ENCODE measurements at places on chromosomes 3 and 15.

GRCh38 chr3:99950921-99951320, 133.3 kb downstream of the CMSS1 start:
- DNase-seq: no peak

GRCh38 chr15:83422081-83422480, 25.1 kb upstream of the SH3GL3 start:
- no peak for DNase-seq

GRCh38 chr15:68385671-68386586, 46.0 kb downstream of the ITGA11 start:
- peak; percentile 5 for DNase-seq

GRCh38 chr3:118941236-118941635, 93.4 kb downstream of the IGSF11 start:
- no peak for DNase-seq

DNA sequence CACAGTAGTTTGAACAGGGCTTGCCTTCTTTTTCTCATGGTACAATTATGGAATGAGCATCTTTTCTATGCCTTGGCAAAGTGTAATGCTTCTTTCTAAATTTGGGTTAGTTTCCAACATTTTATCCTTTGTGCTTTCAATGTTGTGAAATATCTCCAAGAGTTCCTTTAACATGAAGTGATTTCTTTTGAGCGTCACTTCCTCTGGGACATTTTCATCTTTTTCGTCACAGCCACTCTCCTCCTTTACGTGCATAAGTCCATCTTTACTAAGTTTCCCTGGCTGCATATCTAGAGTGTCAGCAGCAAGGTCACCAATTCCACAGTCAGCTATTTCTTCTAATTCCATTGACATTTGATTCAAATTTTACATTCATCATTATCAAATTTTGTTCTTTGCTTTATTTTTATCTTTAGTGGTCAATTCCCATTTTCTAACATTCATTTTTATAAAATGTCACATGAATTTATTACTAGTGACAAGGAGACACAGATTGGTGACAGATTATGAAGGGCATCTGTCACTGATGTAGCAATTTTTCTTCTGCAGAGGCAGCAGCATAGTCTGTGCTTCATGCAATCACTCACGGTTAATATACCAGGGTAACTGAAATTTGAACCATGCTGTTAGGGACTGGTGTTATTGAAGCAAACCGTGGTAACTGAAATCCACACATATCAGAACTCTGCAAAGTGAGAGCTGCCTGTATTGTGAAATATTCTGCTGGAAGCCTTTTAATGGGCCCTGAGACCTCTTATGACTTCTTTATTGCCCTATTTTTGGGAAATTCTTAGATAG, 126.5 kb upstream of the THBS1 start:
- no peak for DNase-seq

DNA sequence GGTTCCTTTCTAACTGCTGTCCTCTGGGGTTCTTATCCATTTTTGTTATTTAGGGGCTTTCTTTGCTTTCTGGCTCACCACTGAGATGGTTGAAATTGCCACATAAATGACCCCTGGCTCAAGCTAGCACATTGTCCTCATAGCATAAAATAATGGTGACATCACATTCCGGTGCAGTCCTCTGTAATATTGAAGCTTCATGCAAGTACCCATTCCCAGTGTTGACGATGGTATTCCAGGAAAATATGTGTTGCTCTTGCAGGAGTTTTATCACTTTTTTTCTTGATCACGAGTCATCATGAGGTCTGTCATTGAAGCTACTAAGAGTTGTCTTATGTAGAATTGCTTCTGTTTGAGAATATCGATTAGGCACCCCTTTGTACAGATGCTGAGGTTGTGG, 56.1 kb downstream of the CRTC3 start:
- DNase-seq: no peak

DNA sequence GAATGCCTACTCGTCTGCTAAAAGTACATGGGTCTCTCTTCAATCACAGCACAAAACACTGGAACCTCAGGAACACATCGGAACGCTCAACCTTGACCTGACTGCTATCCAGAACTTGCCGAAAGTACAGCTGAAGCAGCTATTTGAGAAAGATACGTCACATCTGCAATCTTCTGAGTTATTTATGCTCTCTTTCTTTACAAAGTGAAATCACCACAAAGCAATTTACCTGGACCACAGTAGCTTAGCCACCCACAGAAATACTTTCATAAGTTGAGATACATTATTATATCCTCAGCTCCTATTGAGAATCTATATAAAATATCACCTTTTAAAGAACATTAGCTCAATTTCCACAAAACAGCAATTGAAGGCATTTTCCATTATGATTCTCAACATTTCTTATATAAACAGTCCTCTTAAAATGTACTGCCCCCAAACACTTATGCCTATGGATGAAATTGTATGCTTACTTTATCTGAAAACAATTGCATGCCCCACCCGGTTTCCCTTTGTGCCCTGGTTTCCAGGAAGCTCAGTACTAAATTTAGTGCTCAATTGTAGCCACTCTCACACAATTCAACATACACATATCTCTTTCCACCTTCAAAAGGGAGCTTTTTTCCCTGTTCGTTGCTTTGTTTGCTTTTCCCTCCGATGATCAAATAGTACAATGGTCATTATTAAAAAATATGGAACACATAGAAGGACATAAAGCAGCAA, 31.8 kb downstream of the HEG1 start:
- no peak for DNase-seq

GRCh38 chr15:84715441-84716035, 401 bp downstream of the SEC11A start:
- peak; percentile 77 for DNase-seq

GRCh38 chr15:96515371-96515770, 184.9 kb downstream of the NR2F2 start:
- DNase-seq: no peak

- no peak for DNase-seq
These were observed 205.4 kb upstream of the TRIM42 start for GRCh38 chr3:140472306-140473020.

GRCh38 chr3:78659386-78659987, 1108.3 kb downstream of the ROBO1 start:
- no peak for DNase-seq

- no peak for DNase-seq
These were observed 14.9 kb upstream of the PSTPIP1 start for GRCh38 chr15:76979996-76980520.

- DNase-seq: no peak
These were observed 77.5 kb downstream of the RPL22L1 start for GRCh38 chr3:170792471-170792870.

GRCh38 chr3:26236531-26236930, 386.0 kb upstream of the LRRC3B start:
- no peak for DNase-seq

GRCh38 chr3:67876261-67876660, 221.8 kb upstream of the SUCLG2 start:
- no peak for DNase-seq

GRCh38 chr3:111725706-111726105, 130.6 kb upstream of the ZBED2 start:
- no peak for DNase-seq

DNA sequence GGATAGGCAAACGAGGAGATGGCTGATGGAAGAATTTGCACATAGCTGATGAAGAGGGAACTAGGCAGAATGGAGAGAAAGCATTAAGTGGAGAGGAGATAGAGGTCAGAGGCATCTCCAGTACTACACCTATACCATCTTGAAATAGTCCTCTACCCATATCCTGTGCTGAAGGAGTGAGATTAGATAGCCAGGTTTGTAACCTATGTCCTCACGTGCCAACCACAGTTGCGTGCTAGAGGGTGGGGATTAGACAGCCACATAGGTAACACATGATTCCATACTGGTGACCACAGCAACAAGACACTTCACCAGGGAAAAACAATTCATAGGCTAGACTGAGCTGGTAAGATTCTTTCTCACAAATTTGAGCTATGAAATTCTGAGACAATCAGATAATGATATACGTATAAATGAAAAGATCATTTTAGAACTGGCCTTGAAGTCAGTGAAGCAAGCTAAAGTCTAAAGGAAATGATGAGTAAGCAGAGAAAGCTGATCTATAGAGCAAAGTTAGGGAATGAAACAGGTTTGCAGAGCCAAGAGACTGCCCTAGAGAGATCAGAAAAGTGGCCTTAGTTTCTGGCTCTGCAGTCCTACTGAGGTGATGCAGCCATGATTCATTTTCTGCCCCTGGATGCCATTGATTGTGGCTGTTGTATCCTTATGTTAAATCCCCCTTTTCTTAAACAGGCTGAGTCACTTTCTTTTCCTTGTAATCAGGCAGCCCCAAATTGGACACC, 17.7 kb downstream of the MYNN start:
- DNase-seq: no peak

GRCh38 chr15:64111679-64112050, 15.9 kb downstream of the SNX1 start:
- no peak for DNase-seq

DNA sequence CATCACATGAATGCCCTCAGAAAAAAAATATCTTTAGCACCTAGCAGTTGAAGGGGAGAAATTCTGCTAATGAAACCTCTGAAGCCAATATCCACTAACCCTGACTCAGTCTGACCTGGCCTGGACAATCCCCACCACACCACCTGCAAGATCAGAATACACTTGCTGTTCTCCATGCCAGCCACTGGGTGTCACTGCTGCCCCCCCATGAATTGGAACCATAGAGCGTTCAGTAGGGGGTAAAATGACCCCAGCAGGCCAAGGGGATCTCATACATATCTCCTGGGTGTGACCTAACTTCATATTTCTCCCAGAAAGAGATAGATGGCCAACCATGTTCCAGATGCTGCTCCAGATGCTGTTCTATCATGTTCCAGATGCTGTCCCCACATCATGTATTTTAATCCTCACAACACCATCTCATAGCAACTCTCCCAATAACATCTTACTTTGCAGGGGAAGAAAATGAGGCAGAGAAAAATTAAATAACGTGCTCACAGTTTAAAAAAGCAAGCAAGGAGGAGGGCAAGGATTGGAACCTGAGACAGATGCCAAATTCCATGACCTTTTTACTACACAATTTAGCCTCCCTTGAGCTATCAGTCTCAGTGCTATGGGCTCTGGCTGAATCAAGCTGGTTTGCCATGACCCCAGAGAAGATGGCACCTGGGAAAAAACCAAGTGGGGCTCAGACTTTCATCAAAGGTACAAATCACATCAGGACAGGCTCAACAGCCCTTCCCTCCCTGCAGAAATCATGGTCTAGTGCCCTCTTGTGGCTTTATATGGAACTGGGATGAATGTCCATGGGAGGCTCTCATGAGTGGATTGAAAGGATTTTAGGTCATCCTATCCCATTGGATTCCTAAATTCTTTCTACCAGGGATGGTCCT, 12.4 kb downstream of the NTRK3 start:
- peak; percentile 52 for DNase-seq

DNA sequence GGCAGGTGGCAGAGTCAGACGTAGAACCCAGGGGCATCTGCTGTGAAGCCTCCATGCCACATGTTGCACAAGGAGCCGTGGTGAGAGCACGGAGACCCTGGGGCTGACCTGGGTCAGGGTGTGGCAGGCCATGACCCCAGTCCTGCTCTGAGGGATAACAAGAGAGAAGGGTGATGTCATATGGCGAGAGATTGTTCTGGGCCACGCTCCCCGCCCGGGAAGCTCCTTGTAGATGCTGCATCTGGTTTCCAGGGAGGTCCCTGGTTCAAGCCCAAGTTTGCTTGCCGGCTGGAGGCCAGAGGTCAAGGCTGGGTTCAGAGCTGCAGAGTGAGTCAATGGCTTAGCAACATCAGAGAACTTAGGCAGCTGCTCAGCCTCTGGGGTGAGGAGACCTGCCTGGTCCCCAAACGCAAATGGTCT, 17.3 kb downstream of the FGD5 start:
- DNase-seq: no peak

GRCh38 chr3:15360788-15361493, 28.6 kb upstream of the SH3BP5 start:
- DNase-seq: no peak

DNA sequence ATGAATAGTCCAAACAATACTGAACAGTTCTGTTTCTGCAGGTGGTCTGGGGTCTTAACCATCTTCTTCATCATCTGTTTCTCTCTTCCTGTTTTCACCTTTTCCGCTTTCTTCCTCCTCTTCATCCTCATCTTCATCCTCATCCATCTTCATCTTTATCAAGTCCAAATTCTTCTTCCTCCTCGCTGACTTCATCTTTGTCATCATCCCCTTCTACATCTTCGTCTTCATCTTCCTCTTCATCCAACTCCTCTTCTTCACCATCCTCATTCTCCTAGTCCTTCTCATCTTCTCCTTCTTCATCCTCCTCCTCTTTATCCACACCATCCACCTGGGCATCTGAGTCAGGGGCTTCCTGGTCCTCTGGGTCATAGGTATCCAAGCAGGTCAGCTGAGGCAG, 16.5 kb upstream of the CFAP161 start:
- no peak for DNase-seq

DNA sequence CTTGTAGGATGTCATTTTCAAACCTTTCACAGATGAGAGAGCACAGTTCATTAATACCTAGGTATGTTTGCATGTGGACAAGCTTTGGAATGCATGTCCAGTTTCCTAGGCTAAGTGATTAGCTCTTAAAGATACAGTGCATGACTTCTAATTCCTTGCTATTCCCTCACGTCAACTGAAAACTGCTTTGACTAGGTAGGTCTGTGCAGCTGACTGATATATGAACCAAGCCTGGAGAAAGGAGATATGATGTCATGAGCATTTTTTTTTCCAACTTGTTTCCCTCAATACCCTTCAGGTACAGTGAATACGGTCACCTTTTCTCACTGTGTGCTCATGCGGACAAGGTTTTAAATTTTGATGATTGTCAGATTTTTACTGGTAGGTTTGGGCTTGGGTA, 41.6 kb upstream of the TASOR start:
- no peak for DNase-seq

GRCh38 chr3:110393941-110394340, 677.7 kb upstream of the NECTIN3 start:
- DNase-seq: no peak

GRCh38 chr3:169562988-169563774, 100.3 kb downstream of the MECOM start:
- no peak for DNase-seq

DNA sequence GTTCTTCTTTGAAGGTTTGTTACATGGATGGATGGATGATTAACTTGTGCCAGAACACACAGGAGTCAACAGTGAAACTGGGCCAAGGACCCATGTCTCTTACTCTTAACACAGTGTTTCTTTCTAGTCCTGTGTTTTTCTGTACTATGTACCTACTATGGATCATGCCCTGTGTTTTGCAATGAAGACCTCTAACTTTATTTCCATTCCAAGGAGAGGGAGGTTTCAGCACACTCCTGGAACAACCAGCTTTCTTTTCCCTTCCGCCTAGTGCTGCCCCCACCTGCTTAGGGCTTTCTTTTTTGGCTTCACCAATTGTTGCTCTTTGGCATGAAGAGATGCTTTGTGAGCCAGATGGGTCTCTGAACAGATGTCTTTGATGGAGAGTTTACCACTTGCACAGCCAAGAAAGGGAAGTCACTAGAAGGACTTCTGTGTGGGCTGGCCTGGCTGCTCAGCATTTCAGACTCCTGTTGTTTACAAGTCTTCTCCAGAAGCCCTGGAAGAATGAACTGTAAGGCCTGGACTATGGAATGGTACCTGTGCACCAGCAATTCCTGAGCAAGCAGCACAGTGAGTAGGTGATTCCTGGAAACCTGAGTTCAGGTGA, 44.5 kb downstream of the SNAPC5 start:
- DNase-seq: no peak

Data from activated T-cell treated with anti-CD3 and anti-CD28 coated beads, Interleukin-2, amount 50 U/mL, for 48 hours (primary cell).